ENCODE measurements at places on chromosomes 4 and X.

- no peak for DNase-seq
Measured at GRCh38 chrX:107730298-107730655, 45.3 kb downstream of the TSC22D3 start.

GRCh38 chr4:7418131-7418943 is 16.4 kb downstream of the PSAPL1 start:
- no peak for DNase-seq

- DNase-seq: no peak
Measured at GRCh38 chr4:139145552-139145932, 31.5 kb downstream of the ELF2 start.

GRCh38 chr4:80489798-80490197 is 154.3 kb downstream of the CFAP299 start:
- DNase-seq: no peak

- DNase-seq: no peak
Measured at GRCh38 chrX:114715096-114715495, 131.2 kb downstream of the HTR2C start.

DNA sequence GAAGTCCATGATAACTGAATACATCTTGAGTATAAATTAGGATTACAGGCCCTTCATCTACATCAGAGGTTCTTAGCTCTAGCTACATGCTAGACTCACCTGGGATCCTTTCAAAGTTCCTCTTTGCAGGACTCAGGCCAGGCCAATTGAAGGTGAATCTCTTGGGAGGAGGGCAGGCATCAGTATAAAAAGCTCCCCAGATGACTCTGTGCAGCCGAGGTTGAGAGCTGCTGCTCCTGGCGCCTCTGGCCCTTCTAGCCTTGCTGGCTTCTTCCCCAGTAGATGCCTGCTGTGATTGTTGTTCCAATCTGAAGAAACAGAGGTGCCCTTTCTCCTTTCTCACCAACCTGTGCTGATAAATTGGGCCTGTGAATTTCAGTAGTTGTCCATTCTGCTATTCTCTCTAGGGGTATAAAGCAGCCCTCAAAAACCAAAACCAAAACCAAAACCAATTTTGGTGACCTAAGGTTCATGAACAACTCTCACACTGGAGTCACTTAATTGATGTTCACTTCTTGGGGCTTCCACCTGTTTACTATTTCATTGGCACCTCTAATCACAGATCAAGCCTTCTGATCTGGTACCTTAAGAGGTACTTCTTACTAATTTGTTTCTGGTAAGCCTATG is 78.7 kb downstream of the SUPT20HL2 start:
- DNase-seq: no peak

DNA sequence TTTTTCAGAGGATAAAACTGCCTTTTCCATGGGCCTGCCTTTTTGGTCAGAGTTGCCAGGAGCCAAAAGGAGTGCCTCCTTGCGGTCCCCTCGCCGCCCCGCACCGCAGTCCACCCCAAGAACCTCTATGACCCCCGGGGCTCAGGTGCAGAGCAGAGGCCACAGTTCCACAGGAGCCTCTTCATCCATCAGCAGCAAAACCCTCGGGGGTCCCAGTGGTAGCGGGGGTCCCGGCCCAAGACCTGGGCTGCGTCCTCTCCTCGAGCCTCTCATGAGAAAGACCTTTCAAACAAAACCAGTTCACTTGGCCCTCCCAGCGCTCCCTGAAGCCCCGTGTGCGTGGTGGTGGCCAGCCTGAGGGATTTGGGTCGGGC is 16.8 kb downstream of the ZFYVE28 start:
- DNase-seq: no peak

DNA sequence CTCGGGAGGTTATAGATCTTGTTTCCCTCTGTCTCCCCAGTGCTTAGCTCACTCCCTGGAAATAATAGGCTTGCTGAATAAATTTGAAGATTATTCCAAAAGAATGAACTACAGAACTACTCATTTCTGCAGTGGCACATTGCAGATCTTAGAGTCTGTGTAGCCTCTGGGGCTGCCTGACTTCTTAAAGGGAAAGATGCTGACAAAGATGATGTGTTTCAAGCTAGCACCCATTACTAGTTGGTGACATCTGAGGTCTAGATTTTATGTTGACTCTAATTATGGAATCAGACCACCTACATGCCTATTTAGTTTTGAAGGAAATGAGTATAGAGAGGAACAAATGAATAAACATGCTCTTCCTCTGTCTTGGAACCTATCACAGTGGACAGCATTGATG is 123.7 kb upstream of the KCNIP4 start:
- no peak for DNase-seq

DNA sequence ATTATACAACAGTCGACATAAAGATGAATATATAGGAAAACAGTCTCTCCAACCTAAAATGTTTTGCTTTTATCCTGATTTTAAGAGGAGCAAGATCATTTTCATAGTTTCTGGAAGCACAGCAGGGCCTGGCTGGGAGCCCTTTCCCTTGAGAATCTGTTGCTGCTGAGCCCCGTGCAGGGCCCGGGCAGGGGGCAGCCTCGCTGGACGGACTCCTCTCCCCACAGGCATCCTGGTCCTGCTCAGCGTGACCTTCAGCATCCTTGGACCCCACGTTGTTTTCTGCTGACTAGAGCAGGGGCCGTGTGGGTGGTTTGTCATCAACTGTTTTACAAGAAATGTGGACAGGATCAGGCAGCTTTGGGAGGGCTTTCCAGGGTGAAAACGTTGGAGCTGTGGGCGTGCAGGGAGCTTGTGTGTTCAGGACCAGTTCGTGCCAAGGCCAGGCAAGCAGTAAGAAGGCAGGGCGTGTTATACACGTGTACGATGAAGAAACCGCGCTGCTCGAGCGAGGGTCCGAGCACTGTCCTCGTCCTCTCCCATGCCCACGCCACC is 25.0 kb downstream of the CPZ start:
- DNase-seq: no peak

DNA sequence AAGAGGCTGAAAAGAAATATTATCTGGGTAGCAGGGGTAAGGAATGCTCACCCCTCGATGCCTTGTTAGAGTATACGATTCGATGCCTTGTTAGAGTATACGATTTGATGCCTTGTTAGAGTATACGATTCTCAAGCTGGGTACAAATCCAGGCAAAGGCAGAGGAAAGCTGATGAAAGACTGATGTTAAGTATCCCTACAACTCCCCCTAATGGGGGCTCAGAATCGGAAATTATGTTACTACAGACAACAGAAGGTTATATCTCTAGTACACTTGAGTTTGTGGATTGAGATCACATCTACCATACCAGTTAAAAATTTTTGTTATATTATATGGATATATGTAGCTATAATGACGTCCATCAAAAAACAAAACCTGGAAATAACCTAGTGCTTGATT is 4.8 kb downstream of the LRRC66 start:
- no peak for DNase-seq

- no peak for DNase-seq
Measured at GRCh38 chr4:147994076-147994475, 262.2 kb downstream of the ARHGAP10 start.

DNA sequence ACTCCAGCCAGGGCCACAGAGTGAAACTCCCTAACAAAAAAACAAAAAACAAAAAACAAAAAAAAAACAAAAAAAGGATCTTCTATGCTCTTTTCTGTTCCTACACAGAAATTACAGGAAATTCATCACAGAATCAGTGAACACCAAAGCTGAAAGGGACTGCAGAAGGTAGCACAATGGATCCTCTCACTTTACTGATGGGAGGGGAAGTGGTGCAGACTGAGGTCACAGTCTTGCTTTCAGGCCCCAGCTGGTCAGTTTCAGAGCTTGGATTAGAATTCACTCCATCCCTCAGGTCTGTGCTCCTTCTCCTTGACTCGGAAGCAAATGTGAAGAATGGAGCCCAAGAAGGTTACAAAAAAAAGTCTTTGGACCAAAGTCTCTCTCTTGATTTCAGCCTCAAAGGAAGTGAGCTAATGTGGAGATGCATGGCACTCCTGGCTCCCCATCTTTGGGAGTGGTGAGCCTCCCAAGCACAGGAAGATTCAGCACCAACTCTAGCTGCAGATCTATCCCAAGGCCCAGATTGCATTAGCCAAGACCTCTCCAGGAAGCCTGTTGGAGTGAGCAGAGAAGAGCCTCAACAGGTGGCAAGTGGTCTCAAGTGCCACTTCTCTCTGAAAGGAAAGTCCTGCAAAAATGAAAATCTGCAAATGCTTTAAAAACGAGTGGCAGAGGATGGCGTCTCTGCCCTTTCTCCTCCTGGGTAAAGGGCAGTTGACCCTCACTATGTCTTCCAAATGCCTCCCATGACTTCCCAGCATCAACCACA is 176.0 kb downstream of the MAML3 start:
- no peak for DNase-seq

DNA sequence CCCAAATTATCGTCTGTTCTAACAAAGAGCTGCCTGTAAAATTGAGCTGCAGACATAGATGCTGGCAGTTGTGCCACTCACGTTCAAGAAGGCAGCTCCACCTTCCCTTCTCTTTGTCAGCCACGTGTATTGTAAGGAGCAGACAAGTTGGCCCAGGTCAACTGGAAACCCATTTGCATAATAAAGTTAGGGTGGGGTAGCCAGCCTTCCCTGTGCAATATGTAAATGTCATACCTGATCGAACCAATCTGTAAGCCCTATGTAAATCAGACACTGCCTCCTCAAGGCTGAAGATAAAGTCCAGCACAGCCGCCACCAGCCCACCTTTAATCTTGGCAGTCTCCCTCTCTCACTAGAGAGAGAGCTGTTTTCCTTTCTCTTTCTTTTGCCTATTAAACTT is 117.2 kb downstream of the TMEM144 start:
- no peak for DNase-seq

GRCh38 chr4:40099010-40099409 is 42.4 kb downstream of the N4BP2 start:
- no peak for DNase-seq

DNA sequence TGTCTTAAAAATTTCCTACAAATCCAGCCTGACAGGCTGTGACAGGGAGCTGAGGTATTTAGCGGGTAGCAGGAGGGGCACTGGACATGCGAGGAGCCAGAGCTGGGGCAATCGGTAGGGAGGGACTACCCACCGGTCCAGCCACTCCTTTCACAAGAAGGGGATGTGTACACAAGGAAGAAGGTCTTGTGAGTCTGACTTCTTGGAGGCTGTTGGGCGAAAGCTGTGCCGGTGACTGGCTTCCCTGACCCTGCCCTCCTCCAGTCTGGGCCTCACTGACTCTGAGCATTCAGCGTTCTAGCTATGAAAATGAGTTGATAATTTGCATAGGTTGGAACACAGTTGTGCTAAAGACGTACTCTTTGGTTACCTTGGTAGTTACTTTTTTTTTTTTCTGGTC is 12.7 kb upstream of the CXCL8 start:
- no peak for DNase-seq

DNA sequence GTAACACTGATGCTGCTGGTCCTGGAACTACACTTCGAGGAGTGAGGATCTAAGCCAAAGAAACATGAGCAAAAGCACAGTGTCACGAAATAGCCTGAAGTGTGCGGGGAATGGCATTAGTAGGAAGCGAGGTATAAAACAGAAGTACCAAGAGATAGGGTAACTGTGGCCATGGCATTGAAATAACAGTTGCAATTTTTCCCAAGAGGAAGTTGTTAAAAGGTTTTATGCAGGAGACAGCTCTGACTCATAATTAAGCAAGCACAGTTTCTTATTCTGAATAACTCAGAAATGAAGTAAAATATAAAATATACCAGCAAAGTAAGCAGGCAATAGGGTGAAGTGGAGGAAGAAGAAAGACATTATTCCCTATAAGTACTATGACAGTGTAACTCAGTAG is 90.3 kb upstream of the TMEM150C start:
- no peak for DNase-seq

DNA sequence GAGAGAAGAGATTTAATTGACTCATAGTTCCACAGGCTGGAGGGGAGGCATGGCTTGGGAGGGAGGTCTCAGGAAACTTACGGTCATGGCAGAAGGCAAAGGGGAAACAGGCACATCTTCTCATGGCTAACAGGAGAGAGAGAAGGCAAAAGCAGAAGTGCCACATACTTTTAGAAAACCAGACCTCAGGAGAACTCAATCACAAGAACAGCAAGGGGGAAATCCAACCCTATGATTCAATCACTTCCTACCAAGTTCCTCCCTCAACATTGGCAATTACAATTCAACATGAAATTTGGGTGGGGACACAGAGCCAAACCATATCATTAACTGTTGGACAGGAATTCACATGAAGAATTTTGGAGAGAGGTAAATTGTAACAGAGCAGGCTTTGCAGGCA is 485.3 kb upstream of the PITX2 start:
- no peak for DNase-seq

DNA sequence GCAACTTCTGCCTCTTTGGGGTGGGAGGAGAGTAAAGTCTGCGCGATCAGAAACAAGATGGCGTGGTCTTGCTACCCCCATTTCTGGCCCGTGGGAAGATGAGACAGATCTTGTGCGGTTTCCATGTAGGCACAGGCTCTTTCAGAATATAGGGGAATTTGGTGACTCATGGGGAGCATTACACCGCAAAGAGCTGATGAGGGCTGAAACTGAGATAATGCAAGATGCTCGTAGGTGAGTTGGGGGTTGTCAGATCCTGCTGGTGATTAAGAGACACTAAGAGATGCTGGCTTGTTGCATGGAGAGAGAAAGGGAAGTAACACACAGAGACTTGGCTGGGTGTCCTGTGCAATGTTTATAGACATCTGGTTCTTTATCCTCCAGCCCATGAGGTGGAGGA is 1.5 kb downstream of the EVC start:
- no peak for DNase-seq

DNA sequence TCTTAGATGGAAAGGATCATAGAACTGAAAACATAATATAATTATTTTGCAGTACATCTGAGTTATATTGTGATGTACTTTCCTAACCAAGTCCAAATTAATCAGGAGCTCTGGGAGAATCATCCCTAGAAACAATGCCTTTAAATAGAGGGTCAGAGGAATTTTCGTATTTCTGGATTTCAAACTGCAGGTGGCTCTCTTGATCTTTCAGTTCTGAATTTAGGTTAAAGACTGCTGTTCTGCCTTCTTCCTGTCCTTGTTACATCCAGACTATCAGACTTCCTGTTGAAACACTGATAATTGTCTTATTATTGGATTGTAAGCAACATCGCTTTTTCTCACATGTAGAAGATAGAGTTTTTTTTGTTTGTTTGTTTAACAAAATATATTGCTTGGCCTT is 142.7 kb downstream of the RPA4 start:
- no peak for DNase-seq

- DNase-seq: no peak
Measured at GRCh38 chrX:72202792-72203401, 21.3 kb downstream of the PIN4 start.

GRCh38 chrX:30615229-30615628 is 37.7 kb upstream of the TASL start:
- no peak for DNase-seq

- DNase-seq: no peak
Measured at GRCh38 chr4:116489739-116490138, 595.6 kb downstream of the TRAM1L1 start.

- no peak for DNase-seq
Measured at GRCh38 chr4:37425857-37426256, 181.3 kb downstream of the NWD2 start.

Measured in T-helper 1 cell (primary cell).